ENCODE measurements at places on chromosomes 7 and 10.

- no peak for DNase-seq
Observed at GRCh38 chr7:28395831-28396230, 16.5 kb upstream of the CREB5 start.

DNA sequence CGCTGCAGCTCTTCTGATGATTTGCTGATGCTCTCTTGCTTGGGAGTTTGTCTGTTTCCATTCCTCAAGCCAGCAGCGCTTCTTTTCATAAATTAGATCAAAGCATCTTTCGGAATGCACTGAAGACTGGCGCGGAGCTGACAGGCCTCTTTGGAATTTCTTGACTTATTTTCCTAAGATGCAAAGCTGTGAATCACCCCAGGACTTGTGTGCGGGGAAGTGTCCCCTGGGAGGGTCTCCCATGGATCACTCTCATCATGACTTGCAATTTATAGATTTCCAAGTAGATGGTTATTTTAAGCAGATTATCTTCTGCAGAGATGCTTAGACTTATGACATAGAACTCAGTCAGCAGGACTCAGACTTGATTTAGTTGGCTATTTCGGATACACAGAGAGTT is 467.2 kb downstream of the TCERG1L start:
- no peak for DNase-seq

DNA sequence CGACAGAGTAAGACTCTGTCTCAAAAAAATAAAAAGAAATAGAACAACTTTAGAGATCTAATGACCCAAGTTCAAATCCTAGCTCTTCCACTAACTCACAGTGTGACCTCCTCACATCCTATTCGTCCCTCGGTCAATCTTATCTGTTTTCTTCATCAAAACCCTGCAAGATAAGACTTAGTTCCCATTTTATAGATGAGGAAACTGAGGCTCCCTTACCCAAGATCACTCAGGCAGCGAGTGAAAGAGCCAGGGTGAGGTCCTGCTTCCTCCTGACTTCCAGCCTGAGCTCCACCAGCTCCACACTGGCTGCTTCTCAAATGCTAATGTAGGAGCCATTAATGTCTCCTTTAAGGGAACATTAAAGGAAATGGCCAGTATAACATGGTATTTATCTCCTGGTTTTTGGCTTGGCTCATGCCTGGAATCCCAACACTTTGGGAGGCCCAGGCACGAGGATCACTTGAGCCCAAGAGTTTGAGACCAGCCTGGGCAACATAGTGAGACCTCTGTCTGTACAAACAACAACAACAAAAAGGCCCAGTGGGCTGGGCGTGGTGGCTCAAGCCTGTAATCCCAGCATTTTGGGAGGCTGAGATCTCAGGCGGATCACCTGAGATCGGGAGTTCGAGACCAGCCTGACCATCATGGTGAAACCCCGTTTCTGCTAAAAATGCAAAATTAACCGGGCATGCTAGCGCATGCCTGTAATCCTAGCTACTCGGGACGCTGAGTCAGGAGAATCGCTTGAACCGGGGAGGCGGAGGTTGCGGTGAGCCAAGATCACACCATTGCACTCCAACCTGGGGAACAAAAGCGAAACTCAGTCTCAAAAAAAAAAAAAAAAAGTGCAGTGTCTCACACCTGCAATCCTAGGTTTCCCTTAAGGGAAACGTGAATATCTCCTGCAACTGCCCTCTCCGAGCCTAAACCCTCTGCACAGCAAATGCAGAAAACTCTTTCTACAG is 3.4 kb upstream of the RHBDD2 start:
- no peak for DNase-seq

DNA sequence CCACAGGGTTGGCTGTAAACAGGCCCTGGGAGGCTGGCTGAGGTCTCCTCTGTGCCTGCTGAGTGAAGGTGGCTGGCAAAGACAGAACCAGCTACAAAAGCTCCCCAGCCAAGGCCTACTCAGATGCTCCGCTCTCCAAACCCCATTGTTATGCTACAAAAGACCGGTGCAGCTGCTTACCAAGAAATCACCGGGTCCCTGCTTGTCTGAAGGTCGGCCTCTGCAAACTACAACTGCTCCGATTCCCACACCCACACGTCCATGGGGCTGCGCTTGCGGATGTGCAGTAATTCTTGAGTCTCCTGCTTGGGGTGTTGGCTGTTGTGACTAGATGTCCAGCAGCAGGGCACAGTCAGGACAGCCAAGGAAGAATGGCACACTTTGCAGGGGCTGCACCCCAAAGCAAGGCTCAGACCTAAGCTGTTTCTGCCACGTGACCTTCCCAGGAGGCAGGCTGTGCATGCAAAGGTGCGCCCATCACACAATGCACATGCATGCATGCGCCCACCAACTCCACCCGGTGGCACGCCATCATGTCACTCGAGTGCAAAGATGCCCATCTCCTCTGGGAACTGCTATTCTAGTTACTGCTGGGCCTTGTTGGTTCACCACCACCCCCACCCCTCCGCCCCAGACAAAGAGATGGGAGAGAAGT is 97.8 kb downstream of the OAT start:
- no peak for DNase-seq

GRCh38 chr10:27223964-27224363 is 16.6 kb downstream of the ACBD5 start:
- no peak for DNase-seq

DNA sequence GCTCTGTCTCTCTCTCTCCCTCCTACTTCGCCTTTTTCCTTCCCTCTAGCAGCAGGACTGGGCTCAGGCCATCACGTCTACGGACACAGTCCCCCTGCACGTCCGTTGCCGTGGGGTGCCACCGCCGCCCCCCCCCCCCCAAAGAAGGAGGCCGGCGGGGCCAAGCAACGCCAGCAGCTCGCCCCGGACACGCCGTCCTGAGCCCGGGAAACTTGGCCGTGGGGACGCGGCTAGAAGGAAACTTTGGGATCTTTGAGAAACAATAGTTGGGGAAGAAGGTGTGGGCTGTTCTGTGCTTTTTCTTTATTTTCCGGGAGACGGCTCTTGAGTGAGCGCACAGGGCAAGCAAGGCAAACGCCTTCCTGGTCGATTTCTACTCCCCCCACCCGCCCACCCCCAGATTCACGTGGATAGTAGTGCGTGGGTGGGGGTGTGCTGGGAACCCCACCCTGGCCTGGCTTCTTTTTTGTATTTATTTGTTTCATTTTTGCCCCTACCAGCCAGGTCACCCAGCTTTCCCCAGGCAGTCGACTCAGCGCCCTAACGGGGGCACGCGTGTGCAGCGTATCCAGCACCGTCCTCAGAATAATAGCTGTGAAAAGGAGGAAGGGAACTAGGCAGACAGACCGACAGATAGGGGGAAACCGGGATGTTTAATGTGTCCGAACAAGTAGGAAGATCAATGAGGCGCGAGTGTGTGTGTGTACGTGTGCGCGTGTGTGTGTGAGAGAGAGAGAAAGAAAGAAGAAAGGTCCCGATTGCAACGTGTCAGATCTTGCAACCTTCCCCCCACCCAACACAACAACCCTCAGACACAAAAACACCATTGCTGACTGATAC is 1.4 kb downstream of the MXI1 start:
- DNase-seq: no peak

- DNase-seq: no peak
Observed at GRCh38 chr10:10138685-10139084, 879.0 kb upstream of the CELF2 start.

DNA sequence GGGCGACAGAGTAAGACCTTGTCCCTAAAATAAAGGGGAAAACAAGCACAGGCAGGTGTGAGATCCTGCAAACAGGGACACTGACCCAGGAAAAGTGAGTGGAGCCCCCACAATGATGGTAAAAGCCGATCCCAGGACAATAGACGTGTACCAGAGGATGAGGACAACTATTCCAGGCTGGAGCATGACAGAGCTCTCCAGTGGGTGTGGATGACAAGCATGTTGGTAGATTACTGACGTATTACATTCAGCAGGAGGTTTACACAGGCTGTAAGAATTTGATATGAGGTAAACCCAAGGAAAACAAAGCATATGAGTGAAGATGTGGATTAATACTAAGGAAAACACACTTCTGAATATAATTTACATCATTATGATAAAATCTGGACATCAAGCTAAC is 27.8 kb upstream of the SMURF1 start:
- DNase-seq: no peak

GRCh38 chr10:119726676-119727261 is 919 bp downstream of the INPP5F start:
- no peak for DNase-seq

All from NCI-H1436 treated with DMSO at 0.1 percent for 48 hours (cell line).